ENCODE measurements at places on chromosomes 4 and X. TPM values are rescaled to one million over a fixed set of nuclear protein-coding genes. Genes with fewer than 3 reads are reported as not detected.

The TNIP3 gene
- not detected for total RNA-seq

The SSX1 gene
- total RNA-seq, result not detected

The GJB1 gene
- not detected for total RNA-seq

The MEPE gene
- total RNA-seq, result not detected

The PASD1 gene
- total RNA-seq, result not detected

The NIPAL1 gene
- total RNA-seq, result 1.1 TPM

The SSX4B gene
- not detected for total RNA-seq

The FMR1NB gene
- total RNA-seq, result not detected

The DUX4 gene
- not detected for total RNA-seq

The ZNF182 gene
- 12.6 TPM for total RNA-seq

The IGSF1 gene
- not detected for total RNA-seq

The STAG2 gene
- total RNA-seq, result 115 TPM

The FAAH2 gene
- 15.6 TPM for total RNA-seq

The FAM9C gene
- not detected for total RNA-seq

The AKAP4 gene
- total RNA-seq, result not detected

The SFRP2 gene
- not detected for total RNA-seq

- no peak for DNase-seq
These were observed 69.9 kb upstream of the FBXW7 start for GRCh38 chr4:152605641-152606335.

GRCh38 chr4:90597927-90598326 lies 470.7 kb downstream of the CCSER1 start:
- no peak for DNase-seq

GRCh38 chr4:153748378-153748777 lies 11.4 kb downstream of the RNF175 start:
- no peak for DNase-seq

GRCh38 chr4:87414816-87415215 lies 7.6 kb upstream of the NUDT9 start:
- no peak for DNase-seq

DNA sequence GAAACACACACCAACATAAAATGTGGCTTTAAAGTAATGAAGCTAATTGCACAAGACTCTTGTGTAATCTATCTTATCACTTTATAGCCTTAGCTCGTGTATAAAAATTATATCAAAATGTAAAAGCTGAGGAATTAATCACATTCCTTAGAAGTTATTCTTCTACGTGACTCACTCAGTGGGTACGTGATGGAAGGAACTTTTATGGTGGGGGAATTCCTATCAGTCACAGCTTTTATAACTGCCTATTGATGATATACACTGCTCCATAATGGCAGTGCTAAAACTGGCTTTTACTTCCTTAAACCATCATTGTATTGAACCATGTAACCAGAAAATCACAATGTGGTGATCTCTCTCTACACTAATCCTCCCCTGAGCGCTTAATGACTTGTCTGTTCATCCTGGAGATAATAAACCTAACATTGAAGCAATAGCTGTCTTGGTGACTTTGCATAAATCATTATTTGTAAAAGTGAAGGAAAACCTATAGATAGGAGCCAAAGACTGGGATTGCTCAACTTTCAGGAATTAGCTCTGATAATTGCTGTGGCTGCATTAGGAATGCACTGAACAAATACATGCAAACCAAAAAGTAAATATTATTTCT lies 276.7 kb downstream of the GBA3 start:
- DNase-seq, result no peak

- no peak for DNase-seq
These were observed 47.8 kb downstream of the SYNPO2 start for GRCh38 chr4:118936406-118936805.

DNA sequence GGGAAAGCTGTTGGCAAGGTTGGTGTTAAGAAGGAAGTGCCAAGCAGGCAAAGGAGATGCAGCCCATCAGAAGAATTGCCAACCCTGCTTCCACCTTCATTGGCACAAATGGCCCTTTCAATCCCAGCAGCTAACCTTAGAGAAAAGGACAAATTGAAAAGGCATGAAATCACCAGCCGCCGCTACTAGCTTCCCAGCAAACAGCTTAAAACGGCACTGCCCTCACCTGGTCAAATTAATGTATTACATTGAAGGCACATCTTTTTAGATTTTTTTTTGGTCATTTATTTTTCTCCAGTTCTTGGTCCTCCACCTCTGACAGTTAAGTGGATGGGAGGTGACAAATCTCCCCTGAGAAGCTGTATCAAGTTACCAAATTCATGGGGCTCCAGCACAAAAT lies 51.0 kb upstream of the NHSL2 start:
- peak; percentile 14 for DNase-seq

DNA sequence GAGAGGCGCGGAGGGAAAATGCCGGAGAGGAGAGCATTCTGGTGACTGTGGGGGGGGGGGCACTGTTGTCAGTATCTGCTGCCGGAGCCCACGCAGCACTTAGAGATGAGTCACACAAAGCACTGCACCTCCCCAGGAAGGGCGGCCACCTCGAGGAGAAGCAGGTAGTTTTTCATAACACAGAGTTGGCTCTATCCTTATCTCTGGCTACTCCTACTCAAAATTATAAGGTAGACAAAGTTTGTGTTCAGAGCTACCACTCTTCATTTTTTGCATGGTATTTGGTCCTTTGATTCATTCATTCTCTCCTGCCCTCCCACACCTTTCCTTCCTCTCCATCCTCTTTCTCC lies 76.2 kb upstream of the SCOC start:
- no peak for DNase-seq

DNA sequence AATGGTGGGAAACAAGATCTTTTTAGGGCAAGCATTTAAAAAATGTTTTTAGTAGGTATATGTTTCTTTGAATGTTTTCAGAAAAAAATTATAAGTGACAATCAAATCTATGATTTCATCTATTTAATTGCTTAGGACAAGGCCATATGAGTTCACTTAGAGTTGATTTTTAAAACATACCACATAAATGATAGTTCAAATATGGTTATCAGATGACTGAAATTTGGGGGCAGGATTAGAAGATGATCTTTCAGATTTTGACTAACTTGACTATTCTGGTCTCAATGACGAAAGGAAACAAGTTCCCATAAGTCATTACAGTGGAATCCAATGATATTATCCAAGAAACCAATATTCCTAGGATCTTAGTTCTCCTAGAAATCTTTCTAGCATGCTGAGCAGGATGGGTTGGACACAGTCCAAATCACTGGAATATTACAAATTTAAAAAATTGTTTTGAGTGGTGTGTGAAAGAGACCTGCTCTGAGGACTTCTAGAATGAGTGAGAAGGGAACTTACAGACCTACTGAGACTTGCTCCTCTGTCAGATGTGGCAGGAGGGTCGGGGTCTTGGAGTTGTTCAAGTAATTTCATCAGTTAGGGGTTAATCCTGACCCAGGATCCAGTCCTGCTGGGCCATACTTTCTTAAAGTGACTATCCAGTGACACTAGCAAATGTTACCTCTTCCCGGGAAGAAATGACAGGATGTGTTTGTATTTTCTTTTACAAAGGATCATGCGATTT lies 20.0 kb downstream of the RHOH start:
- no peak for DNase-seq

DNA sequence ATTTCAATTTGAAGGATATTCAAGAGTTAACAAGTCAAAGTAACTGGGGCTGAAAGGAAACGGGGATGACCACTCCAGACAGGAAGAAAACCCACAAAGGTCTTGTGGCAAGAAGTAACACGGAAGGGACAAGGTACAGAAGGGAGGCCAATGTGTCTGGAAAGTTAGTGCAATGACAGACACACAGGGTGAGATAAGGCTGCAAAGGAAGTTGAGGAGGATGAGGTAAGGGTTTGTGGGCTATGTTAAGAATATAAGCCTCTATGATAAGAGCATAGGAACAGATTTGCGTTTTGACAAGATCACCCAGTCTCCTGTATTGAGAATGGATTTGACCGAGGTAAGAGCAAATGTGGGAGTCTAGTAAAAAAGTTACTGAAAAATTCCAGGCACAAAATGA lies 21.9 kb upstream of the EMCN start:
- no peak for DNase-seq

- DNase-seq, result peak; percentile 31
These were observed at the start of gene NAP1L3 for GRCh38 chrX:93673056-93673868. Gene NAP1L3 (minus strand): TSS chrX:93673578. CDS start chrX:93673304, 274 bp downstream.

DNA sequence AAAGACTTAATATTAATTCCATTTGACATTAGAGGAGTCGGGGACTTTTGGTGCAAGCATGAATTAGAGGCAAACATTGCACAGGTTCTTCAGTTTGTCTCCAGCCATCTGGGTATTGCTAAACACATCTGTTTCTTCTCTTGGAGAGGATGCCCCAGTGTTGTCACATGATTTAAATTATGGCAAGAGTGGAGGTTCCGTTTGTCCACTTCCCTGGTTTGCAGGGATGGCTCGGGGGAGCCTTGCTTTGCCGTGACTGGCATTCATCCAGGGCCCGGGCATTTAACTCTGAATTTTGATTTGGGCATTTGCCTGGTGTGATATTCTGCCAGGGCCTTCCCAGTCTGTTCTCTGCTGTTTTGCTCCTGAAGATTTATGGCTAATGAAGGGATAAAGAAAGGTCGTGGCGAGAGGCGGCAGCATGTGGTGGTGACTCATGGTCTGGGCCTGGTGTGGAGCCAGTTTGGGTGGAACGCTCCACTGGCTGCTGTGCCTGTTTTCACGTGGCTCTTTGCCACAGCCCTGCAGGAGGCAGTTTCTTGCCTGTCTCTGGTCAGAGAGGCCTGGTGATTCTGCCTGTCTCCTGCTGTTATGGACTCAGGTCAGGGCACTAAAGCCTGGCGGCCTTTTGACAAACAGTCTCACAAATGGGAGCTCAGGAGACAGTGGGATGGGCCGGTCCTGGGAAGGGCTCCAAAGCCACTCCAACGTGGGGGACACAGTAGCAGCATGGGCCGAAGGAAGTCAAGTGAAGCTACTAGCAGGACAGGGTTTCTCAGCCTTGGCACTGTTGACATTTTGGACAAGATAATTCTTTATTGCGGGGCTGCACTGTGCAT lies 99.4 kb upstream of the PGRMC2 start:
- no peak for DNase-seq

DNA sequence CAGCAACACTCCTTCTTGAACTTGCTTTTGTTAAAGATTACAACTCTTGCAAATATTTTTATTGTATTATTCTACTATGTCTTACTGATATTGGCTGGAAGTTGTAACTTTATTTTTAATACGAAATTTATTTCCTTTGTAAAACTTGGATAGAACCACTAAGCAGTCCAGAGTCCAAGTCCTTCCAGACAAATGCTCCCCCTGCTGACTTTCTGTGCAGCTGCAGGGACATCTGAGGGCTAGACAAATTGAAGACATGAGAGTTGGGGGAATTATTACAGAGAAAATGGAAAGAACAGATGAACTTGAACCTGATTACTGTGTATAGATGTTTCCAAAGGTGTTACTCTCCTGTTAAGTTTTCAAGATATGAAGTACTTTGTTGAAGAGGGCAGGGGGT lies 238.8 kb downstream of the GRIA3 start:
- no peak for DNase-seq

DNA sequence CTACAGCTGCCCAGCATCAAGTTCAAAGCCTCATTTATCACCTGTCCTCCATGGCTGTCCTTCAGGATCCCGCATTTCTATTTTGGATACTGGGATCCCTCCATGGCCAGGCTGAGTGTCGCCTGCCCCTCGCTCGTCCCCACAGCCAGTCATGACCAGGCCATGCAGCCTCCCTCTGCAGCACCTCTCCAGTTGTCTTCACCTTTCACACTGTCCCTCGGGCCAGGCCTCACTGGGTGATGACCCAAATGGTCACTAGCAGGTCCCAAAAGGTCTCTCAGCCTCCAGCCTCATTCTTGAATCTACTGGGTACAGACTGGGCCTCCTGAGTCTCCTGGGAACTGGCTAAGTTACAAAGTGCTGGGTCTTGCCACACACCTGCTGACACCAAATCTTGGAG lies 48.7 kb upstream of the HELT start:
- no peak for DNase-seq

GRCh38 chr4:139515531-139515958 lies 40.5 kb downstream of the SETD7 start:
- no peak for DNase-seq

- no peak for DNase-seq
These were observed 642.1 kb downstream of the CCSER1 start for GRCh38 chr4:90769251-90769650.

DNA sequence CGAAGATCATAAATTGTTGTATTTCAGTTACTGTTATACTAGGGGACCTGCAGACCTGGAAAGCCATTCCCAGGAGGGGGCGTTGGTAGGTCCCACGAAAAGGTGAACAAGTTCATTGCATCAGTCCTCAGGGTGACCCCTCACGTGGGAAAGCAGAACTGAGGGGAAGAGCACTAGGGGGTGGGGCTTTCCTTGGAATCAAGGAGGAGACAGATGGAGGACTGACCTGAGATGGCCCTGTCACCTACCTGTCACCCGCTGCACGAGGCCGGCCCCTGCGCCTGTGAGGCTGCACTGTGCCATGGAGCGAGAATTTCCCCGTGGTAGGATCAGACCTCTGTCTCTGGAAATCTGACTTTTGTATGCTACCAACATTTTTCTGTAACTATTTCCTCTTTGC lies 41.8 kb upstream of the CLDN24 start:
- no peak for DNase-seq

GRCh38 chr4:154317201-154317999 lies 174.2 kb downstream of the DCHS2 start:
- no peak for DNase-seq

- no peak for DNase-seq
These were observed 382.0 kb downstream of the MAGEB5 start for GRCh38 chrX:26597981-26598380.

DNA sequence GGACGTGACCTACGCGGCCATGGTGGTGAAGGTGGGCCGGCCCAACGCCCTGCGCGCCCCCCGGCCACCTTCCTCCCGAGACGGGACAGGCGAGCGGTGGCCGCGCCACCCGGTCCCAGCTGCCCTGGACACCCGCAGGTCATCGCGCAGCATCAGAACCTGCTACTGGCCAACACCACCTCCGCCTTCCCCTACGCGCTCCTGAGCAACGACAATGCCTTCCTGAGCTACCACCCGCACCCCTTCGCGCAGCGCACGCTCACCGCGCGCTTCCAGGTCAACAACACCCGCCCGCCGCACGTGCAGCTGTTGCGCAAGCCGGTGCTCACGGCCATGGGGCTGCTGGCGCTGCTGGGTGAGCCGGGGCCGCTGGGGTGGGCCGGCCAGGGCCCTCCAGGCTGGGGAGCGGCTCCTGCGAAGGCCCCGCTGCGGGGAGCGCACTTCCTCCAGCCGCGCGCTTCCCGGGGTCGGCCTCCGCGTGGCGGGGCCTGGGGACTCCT lies 9.0 kb upstream of the SLC26A1 start:
- no peak for DNase-seq

DNA sequence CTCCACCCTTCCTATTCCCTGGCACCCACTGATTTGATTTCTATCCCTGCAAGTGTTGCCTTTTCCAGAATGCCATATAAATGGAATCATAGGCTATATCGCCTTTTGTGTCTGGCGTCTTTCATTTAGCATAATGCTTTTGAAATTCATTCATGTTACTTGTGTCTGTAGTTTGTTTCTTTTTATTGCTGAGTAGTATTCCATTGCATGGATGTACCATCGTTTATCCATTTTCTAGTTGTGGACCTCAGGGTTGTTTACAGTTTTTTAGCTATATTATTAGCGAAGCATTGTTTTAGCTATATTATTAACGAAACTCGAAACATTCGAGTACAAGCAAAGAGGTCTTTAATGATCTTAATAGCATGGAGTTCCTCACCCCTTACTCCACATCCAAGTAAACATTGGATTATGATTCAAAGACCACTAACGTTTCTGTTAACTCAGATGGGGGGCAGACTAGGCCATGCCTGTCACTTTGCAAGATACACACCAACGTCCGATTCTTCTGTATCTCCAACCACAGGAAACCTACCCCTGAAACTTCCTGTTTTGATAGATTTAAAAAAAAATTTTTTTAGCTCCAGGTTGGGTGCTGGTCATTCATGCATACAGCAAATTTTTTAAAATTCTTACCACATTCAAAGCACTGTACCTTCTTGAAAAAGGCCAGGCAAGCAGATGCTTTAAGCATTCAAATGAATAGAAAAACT lies 1.1 kb downstream of the DCK start:
- DNase-seq, result peak; percentile 75
